Natural killer cell (primary cell): ENCODE measurements at places on chromosomes 12 and 14. TPM values are rescaled to one million over a fixed set of nuclear protein-coding genes. Genes with fewer than 3 reads are reported as not detected.

DNA sequence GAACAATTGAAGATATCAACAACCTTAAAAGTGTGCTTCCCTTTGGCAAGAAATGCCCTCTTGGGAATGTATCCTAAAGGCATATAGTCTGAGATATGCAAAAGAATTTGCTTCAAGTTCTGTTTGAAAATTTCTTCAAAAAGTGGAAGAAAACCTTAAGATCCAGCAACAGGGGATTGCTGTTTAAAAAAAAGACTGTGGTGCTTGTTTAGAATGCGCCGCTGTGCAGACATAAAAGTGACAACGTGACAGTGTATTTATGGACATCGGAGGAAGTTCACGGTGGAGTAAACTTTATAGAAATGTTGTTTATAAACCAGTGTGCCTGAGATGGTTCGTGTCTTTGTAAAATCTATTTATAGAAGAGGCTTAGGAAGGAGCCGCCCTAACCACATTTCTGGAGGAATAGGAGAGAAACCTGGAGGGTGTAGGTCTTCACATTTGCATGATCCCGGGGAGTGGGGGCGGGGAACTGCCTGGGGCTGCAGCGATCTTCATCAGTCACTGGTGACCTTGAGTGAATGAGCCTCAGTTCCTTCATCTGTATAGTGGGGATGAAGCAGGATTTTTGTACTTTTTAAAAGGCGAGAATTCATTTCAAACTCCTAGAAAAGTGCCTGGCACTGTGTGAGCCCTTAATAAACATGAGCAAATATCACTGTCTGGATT, 27.5 kb downstream of the ADGRD1 start:
- H3K4me3 ChIP-seq, result no peak overlapping the region
- H3K27ac ChIP-seq, result no peak overlapping the region
- no peaks in the 10 kb centered on the region for H3K36me3 ChIP-seq
- DNase-seq, result no peak

GRCh38 chr14:91108941-91109611, 4.8 kb upstream of the DGLUCY start:
- no peak overlapping the region for H3K4me3 ChIP-seq
- DNase-seq, result peak; percentile 61
- H3K27ac ChIP-seq, result peak overlapping the region; percentile 47
- no peaks in the 10 kb centered on the region for H3K36me3 ChIP-seq
- peaks cover 24% of the 10 kb centered on the region for H3K4me1 ChIP-seq

- H3K4me1 ChIP-seq, result peaks cover 27% of the 10 kb centered on the region
- no peak overlapping the region for H3K27ac ChIP-seq
- H3K27me3 ChIP-seq, result peaks cover 30% of the 10 kb centered on the region
- H3K36me3 ChIP-seq, result no peaks in the 10 kb centered on the region
These were observed 376.8 kb downstream of the FUT8 start for GRCh38 chr14:65789363-65789762.

- no peak for DNase-seq
- no peak overlapping the region for H3K4me3 ChIP-seq
- no peaks in the 10 kb centered on the region for H3K27me3 ChIP-seq
- H3K27ac ChIP-seq, result no peak overlapping the region
These were observed 59.6 kb upstream of the NCOR2 start for GRCh38 chr12:124626971-124627411.

- H3K27me3 ChIP-seq, result no peaks in the 10 kb centered on the region
- H3K27ac ChIP-seq, result no peak overlapping the region
- peaks cover 3% of the 10 kb centered on the region for H3K4me1 ChIP-seq
- H3K36me3 ChIP-seq, result no peaks in the 10 kb centered on the region
These were observed 8.1 kb downstream of the LRRC43 start for GRCh38 chr12:122190842-122191668.

DNA sequence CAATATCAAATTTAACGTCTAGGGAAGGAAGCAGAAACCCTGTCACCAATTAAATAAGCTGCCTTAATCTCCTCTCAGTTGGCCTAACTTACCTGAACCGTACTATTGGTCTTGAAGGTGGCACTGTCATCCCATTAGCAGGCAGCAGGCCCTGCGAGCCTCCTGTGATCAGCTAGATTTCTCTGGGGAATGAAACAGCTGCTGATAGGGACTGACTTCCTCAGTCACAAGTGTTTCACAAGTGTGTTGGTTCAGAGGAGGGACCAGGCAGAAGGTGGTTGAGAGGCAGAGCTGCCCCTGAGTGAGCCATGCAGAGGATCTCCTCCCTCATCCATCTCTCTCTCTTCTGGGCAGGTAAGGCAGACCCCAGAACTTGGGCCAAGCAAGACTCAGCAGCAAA, 166.8 kb downstream of the DAD1 start:
- no peak overlapping the region for H3K4me3 ChIP-seq
- peaks cover 73% of the 10 kb centered on the region for H3K4me1 ChIP-seq
- H3K27ac ChIP-seq, result peak overlapping the region; percentile 75
- no peak for DNase-seq
- no peaks in the 10 kb centered on the region for H3K36me3 ChIP-seq
- H3K27me3 ChIP-seq, result no peaks in the 10 kb centered on the region

- DNase-seq, result no peak
- no peaks in the 10 kb centered on the region for H3K36me3 ChIP-seq
- H3K27ac ChIP-seq, result no peak overlapping the region
- H3K4me1 ChIP-seq, result no peaks in the 10 kb centered on the region
- H3K27me3 ChIP-seq, result no peaks in the 10 kb centered on the region
These were observed 87.3 kb downstream of the EMP1 start for GRCh38 chr12:13283867-13284266.

- H3K4me3 ChIP-seq, result no peak overlapping the region
- H3K27ac ChIP-seq, result no peak overlapping the region
- no peaks in the 10 kb centered on the region for H3K27me3 ChIP-seq
- H3K36me3 ChIP-seq, result no peaks in the 10 kb centered on the region
- DNase-seq, result no peak
These were observed 67.6 kb downstream of the RMST start for GRCh38 chr12:97530245-97530644.

GRCh38 chr12:105820429-105821125, 318.2 kb downstream of the NUAK1 start:
- no peak for DNase-seq
- H3K4me1 ChIP-seq, result no peaks in the 10 kb centered on the region
- no peak overlapping the region for H3K27ac ChIP-seq
- H3K27me3 ChIP-seq, result no peaks in the 10 kb centered on the region
- no peaks in the 10 kb centered on the region for H3K36me3 ChIP-seq
- H3K4me3 ChIP-seq, result no peak overlapping the region

DNA sequence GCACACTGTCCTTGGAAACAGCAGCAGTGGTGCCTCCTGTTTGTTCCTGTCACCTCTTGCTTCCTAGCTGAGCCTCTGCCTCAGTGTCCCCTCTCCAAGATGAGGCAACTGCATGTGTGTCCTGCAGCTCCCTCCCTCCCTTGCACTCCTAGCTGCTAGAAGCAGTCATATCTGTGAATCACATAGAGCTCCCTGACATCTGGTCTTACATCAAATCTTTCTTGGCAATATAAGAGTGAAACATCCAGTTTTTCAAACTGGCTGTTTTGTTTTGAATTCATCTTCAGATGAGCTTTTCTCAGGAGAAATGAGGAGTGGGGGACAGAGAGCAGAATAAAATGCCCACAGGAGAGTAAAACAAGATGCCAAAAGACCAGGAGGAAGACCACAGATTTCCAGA, 103.7 kb downstream of the VCPKMT start:
- no peak overlapping the region for H3K27ac ChIP-seq
- H3K36me3 ChIP-seq, result no peaks in the 10 kb centered on the region
- no peaks in the 10 kb centered on the region for H3K27me3 ChIP-seq
- DNase-seq, result no peak

DNA sequence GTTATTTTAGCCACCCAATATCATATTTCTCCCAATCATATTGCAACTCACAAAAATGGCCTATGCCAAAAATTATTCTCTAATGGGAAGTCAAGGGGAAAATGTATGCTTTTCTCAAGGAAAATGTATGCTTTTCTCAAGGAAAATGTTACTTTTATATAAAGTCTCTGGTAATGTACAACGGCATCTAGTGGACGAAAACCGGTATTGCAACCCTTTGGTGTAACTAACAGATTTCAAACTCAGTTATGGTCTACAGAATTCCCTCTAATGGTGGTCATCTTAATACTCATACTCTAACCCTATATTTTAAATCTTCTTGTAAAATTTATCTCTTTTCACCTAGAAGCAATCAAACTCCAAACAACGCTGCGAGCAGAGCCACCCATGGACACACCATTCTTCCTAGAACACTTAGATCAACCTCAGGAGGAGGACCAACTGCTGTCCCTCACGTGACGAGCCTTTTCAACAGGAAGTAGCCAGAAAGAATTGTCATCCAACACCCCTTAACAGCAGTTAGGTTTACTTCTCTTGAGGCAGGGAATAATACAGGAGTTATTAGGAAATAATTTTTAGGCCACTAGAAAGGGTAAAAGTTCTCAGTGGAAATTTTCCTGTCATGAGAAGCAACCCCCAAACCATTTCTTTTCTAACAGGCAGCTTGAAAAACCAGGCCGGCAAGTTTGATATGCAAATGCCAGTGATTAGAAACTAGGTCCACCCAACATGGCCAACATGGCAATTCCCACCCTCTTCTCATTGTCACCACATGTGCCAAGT, 20.1 kb downstream of the APOBEC1 start:
- peaks cover 10% of the 10 kb centered on the region for H3K4me1 ChIP-seq
- no peaks in the 10 kb centered on the region for H3K36me3 ChIP-seq

DNA sequence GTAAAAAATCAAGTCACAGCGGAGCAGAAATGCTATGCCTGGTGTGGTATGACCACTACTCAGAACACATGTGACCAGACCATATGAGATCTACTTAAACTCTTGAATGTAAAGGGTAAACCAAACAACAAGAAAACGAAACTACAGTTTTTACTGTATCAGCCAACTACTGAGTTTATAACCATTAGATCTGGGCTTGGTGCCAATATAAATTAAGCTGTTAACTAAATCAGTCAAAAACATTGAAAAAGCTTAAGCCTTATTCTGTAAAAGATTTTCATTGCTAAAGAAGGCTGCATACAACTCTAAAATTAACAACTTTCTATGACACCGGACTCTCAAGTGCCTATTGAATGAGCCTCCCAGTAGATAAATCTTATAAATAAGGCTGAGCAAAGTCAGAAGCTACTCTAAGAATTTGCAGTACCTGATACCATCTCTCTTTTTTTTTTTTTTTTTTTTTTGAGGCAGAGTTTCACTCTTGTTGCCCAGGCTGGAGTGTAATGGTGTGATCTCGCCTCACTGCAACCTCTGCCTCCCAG, 35.4 kb downstream of the SPTLC2 start:
- H3K27ac ChIP-seq, result peak overlapping the region; percentile 63
- no peaks in the 10 kb centered on the region for H3K27me3 ChIP-seq
- H3K4me1 ChIP-seq, result peaks cover 15% of the 10 kb centered on the region
- no peak for DNase-seq
- peaks cover 10% of the 10 kb centered on the region for H3K36me3 ChIP-seq

DNA sequence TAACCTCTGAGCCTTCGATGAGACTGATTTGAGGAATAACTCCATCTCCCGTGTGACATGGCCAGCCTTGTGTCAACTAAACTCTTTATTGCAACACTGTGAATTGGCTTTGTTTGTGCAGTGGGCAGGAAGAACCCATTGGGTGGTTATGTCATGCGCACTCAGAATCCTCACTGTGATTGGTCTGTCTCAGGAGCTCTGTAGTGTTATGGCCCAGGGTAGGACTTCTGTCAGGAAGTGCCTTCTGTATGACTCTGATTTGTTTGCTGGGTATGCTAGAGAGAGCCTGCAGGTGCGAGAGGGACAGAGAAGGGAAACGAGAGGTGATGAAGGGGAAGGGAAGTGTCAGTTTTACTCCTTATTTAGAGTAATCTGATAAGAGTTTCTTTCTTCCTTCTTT, 71.5 kb upstream of the DCD start:
- no peak for DNase-seq
- peaks cover 3% of the 10 kb centered on the region for H3K4me1 ChIP-seq

DNA sequence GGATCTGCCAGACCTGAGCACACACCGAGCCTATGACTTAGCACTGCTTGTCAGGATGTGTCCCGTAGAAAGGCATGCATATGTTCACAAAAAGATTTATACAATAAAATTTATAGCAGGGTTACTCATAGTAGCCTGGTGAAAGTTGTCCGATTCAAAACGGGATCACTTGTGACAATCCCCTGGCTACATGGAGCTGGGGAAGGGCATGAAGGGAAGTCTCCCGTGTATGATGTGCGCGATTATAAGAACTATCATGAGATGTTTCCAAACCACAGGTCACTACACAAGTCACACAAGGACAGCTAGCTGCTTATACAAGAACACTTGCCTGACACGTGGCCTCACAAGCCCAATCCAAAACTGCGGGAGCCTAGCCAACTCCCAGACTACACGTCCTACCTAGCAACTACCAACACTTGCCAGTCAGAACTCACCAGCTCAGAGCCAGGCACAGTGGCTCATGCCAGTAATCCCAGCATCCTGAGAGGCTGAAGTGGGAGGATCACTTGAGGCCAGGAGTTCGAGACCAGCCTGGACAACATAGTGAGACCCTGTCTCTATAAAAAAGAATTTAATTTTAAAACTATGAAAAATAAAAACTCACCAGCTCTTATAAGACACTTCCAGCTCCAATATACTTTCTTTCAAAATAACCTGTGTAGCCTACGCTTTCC, 7.5 kb upstream of the CDCA4 start:
- H3K27me3 ChIP-seq, result no peaks in the 10 kb centered on the region
- H3K36me3 ChIP-seq, result no peaks in the 10 kb centered on the region
- no peak overlapping the region for H3K27ac ChIP-seq
- no peak for DNase-seq

GRCh38 chr12:11593013-11593412, 56.5 kb upstream of the ETV6 start:
- no peak overlapping the region for H3K27ac ChIP-seq
- no peaks in the 10 kb centered on the region for H3K4me1 ChIP-seq
- no peak for DNase-seq
- no peak overlapping the region for H3K4me3 ChIP-seq
- no peaks in the 10 kb centered on the region for H3K36me3 ChIP-seq

DNA sequence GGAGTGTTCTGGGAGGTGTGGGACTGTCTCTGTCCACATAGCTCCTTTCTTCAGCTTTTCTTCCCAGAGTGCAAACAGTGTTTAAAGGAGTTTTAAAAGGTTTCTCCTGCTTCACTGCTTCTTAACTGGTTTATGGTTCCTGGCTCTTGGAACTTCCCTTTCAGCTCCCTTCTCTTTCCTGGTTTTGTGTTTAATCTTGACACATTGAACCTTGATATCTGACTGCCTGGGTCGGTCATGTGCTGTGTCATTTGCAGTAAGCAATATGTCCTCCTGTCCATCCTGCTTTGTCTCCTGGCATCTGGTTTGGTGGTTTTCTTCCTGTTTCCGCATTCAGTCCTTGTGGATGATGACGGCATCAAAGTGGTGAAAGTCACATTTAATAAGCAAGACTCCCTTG, 2.2 kb downstream of the TMEM106C start:
- H3K27ac ChIP-seq, result no peak overlapping the region
- H3K27me3 ChIP-seq, result no peaks in the 10 kb centered on the region
- H3K4me3 ChIP-seq, result no peak overlapping the region
- H3K4me1 ChIP-seq, result peaks cover 14% of the 10 kb centered on the region
- peaks cover 5% of the 10 kb centered on the region for H3K36me3 ChIP-seq

Gene ALG10B
- 11.6 TPM for total RNA-seq

Gene WNT1
- 1.7 TPM for total RNA-seq

Gene ARHGDIB
- 962 TPM for total RNA-seq

Gene CRY1
- total RNA-seq, result 124 TPM

Gene NRL
- 2.8 TPM for total RNA-seq

Gene R3HDM2
- 110 TPM for total RNA-seq

Gene LRR1
- 8.1 TPM for total RNA-seq

Gene NGB
- total RNA-seq, result not detected

Gene GPR84
- total RNA-seq, result 0.45 TPM

Gene CNTN1
- not detected for total RNA-seq

Gene TSPAN11
- total RNA-seq, result not detected

Gene PARPBP
- total RNA-seq, result 3.5 TPM

Gene ANKRD33
- not detected for total RNA-seq

Gene IFT43
- total RNA-seq, result 20.8 TPM

Gene ENDOU
- total RNA-seq, result 0.20 TPM

Gene FOXG1
- total RNA-seq, result not detected

Gene KCNH5
- not detected for total RNA-seq
